GM19239 (cell line): ENCODE measurements at places on chromosomes 3 and 15.

DNA sequence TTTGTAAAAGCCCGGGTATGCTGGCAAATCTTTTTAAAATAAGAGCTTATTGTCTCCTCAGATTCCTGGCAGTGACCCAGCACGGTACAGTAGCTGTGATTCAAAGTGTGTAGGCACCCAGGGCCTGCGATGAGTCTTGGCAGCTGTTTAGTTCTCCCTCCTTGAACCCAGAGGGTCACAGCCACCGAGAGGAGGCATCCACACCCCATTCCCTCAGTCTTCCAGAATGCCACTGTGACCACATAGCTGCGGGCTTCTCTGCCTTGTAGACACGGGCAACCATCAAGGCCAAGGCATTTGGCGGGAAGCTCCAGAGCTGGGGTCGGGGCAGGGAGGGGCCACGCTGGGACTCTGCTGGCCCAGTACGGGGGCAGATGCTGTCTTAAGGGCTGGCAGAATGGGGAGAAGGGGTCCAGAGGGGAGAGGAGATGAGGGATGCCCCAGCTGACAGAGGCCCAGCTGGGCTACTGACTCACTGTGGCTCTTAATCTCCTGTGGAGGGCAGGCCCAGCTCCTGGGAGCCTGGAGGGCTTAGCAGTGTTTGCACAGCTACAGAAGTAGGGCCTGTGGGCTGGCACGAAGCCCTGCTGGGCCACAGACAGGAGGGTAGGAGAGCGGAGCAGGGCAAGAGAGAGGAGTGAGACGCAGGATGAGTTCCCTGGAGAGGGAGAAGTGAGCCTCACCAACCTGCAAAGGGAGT lies 68.8 kb upstream of the DLG1 start:
- DNase-seq: no peak

- no peak for DNase-seq
Observed at GRCh38 chr3:87461443-87461842, 185.1 kb upstream of the POU1F1 start.

- no peak for DNase-seq
Observed at GRCh38 chr3:149215515-149215914, 6.1 kb downstream of the CP start.

- DNase-seq: no peak
Observed at GRCh38 chr3:39143051-39143885, 10.1 kb downstream of the CSRNP1 start.

GRCh38 chr15:101420232-101420631 lies 69.3 kb downstream of the PCSK6 start:
- DNase-seq: no peak

- DNase-seq: peak; percentile 75
Observed at GRCh38 chr3:183825456-183826161, at the start of gene MAP6D1. Gene MAP6D1, minus strand, starts transcription at chr3:183825577. Its CDS starts 30 bp downstream, at chr3:183825547.

DNA sequence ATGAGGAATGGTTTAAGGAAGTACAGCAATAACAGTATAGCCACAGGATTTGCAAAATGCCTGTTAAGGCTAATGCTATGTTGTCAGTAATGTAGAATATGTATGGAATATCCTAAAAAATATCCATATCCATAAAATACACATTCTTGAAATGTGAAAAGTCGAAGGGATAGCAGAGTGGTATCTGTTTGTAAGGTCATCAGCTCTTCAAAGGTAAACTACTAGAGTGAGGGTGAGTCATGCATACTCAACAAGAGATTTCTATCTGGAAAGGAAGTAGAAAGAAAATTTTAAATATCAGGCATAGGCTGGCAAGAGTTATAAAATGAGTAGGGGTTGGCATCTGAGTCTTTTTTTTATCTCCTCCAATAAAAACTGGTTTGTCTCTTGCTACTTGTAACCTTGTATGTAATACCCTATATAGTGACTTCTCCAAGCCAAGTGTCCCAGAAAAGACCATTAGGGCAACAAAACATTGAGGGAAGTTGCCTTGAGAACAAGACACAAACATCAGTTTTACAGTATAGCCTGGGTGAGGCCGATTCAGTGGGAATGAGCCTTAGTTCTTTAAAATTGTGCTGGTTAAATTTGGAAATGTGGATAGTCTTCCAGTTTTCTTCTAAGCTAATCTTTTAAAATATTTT lies 103.1 kb downstream of the SPATA16 start:
- DNase-seq: no peak

DNA sequence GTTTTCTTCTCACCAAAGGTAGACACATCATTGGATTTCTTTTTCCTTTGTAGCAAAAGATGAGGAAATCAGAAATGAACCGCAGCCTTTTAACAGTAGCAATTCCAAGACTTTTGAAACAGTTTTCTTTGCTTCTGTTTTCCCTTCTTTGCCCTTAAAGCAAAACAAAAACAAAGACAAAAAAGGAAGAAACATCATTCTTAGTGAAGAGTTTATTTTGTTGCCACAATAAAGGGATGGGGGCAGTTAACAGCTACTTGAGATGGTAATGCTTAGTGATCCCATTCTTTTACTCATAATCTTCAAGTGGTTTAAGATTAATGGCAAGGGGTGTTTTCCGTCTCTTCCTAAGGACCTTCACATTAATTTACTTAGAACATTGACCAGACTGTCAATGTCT lies 218.8 kb downstream of the MEIS2 start:
- DNase-seq: no peak

- no peak for DNase-seq
Observed at GRCh38 chr3:135739779-135740178, 225.7 kb upstream of the PPP2R3A start.
